Hematopoietic multipotent progenitor cell treated with erythropoietin and hydrocortisone succinate and interleukin-3 and kit ligand, for 6 days (in vitro differentiated cells): ENCODE measurements at places on chromosomes 5 and 9.

GRCh38 chr5:146667633-146668272, 151.8 kb upstream of the GPR151 start:
- no peak for DNase-seq

DNA sequence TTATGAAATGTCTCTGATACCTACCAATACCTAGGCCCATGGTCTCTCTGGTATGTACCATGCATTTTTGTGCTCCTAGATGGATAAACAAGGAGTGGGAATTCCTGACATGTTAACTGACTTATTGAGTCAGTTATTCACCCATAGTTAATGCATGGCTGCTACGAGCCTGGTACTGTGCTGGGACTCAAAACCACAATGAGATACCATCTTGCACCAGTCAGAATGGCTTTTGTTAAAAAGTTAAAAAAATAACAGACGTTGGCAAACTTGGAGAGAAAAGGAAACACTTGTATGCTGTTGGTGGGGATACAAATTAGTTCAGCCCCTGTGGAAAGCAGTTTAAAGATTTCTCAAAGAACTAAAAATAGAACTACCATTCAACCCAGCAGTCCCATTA, 293.8 kb downstream of the OSTF1 start:
- no peak for DNase-seq

DNA sequence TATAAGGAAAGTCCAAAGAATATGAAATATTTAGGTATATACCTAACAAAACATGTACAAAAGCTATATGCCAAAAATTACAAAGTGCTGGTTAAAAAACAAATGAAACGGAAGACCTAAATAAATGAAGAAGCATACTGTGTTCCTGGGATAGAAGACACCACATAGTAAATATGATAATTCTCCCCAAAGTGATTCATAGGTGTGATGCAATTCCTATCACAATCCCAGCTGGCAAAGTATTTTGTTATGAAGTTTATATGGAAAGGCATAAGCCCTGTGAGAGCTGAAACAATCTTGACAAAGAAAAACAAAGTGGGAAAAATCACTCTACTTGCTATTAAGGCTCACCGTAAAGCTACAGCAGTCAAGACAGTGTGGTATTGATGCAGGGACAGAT, 2.6 kb upstream of the SMIM23 start:
- no peak for DNase-seq

DNA sequence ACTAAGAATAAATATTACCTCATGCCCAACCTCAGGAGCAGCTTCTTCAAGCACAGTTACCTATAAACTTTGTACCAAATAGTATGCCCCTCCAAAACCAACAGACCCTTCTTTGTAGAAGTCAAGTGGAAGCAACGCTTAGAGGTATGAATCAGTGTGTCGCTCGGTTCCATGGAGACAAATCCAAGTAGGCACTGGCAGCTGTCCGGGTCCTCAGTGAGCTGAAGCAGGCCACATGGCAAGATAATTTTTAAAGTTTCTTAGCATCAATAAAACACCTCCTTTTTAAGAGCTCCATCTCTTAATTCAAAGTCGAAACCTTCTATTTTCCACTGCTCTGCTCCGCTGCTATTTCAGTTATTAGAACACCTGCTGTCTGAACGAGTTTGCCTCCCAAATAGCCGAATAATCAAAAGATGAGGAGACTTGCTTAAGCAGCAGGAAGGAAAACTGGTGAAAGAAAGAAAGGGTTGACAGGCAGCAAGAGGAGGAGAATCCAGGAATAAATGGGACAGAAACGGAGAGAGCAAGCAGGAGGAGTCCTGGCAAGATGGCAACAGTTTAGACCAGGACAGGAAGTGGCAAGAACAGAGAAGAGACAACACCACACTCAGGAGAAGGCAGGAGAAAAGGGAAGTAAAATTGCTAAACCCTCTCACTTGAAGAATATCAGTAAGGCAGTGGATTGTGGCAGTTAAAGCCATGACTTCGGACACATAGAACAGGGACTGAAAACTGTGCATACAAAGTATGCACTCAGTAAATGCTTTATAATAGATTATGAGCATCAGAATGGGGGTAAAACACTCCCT, 65.0 kb downstream of the PPP2R2B start:
- peak; percentile 53 for DNase-seq

DNA sequence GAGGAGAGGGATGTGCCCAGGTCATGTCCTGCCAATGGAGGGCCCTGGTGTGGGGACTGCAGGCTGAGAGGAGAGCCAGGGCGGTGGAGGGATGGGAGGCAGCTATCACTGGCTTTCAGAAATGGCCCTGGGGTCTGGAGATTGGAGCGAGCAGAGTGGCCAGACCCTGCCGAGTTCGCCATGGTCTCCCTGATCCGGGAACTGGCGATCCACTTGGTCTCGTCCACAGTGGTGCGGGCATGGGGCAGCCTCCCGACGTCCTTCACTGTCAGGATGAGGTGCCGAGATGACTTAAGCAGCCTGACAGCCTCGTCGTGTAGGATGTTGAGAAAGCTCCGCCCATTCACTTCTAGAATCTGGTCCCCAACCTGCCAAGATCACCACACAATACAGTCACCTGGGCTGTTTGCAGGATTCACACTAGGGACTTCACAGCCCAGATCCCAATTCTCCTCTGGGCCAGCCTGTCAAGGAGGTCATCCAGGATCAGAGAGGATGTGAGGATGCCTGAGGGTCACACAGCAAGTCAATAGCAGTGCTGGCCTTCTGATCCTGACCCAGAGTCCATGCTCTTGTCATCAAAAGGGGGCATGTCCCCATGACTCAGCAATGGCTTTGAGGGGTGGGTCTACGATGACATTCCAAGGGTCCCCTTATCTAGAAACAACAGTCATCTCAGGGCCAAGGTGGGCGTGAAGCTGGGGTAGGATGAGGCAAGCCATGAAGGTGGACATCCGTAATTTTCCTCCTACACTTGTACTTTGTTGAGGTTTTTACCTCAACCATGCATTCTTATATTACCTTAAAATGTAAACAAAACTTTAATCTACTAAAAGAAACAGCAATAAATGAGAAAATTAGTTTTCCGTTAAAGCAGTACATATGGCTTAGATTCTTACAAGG, 38.5 kb upstream of the AKNA start:
- no peak for DNase-seq

- no peak for DNase-seq
Observed at GRCh38 chr5:134247428-134248224, 21.8 kb upstream of the PPP2CA start.

DNA sequence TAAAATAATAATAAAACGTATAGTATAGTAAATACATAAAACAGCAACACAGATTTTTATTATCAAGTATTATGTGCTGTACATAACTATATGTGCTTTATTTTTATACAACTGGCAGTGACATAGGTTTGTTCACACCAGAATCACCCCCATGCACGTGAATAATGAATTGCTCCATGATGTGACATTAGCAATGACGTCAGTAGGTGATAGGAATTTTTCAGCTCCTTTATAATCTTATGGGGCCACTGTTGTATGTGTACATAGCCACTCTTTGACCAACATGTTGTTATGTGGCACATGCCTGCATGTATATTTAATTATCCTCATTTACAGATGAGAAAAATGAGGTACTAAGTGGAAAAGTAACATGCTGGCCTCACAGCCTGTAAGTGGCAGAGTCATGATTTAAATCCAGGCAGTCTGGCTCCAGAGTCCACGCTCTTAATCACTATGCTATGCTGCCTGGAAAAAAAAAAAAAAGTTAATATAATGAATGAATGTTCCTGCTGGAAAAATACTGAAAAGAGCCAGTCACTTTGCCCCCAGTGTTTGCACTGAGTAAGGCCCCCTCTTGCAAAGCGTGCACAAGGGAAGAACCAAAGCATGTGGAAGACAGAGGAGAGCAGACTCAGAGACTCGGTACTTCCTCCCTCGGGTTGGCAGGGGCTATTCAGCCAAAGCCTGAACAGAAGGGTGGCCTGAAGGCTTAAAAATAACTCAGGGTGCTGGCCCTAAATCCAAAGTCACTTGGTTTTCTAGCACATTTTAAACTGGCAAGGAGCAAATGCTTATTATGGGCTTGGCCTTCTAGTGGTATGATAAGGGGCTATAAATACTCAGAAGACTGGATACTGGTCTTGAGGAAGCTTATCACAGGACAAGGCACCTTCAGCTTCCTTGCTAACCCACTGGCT, 206.8 kb downstream of the GLIS3 start:
- no peak for DNase-seq

DNA sequence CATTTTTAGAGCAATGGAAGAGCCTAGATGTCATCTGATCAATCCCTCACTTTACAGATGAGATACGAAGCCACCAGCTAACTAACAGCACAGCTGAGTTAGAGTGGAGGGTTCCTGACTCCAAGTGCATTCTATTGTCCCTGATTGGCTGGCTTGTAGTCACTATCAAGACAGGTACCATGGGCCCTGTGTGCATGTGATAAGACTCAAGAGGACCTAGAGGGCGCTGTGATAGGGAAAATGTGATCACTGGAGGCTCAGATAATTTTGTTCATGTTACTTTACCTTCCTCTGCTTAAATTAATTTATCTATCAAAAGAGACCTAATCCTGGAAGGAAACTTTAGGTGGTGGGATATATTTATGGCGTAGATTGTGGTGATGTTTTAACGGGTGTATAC, 19.5 kb upstream of the SNAPC3 start:
- DNase-seq = peak; percentile 81

DNA sequence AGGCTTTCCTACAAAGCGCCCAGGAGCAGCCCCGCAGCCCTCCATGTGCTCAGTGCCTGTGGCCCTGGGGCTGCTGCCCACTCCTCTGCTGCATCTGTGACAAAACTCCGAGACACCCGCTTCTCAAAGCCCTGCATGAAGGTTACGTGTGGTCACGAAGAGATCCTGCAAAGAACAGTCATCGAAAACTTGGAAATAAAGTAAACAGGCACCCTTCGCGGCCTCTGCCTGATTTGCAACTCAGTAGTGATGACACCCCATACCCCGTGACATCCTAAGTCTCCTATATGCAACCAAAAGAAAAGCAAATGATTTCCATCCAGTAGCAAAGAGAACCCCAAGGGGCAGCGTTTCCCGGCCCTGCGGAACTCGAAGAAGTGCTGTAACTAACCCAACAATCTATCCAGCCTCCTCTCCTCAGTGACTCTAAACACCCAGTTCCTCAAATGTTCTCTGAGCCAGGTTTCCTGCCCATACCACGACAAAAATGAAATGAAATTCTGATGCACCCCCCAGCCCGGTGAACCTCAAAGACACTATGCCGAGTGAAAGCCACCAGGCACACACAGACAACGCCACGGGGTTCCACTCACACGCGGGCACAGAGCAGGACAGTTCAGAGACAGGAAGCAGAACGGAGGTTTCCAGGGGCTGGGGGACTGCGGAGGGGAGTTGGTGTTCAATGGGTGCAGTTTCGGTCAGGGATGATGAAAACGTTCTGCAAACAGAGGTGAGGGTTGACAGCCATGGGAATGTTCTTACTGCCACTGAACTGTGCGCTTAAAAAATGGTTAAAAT, 19.0 kb downstream of the NACC2 start:
- DNase-seq = peak; percentile 62

DNA sequence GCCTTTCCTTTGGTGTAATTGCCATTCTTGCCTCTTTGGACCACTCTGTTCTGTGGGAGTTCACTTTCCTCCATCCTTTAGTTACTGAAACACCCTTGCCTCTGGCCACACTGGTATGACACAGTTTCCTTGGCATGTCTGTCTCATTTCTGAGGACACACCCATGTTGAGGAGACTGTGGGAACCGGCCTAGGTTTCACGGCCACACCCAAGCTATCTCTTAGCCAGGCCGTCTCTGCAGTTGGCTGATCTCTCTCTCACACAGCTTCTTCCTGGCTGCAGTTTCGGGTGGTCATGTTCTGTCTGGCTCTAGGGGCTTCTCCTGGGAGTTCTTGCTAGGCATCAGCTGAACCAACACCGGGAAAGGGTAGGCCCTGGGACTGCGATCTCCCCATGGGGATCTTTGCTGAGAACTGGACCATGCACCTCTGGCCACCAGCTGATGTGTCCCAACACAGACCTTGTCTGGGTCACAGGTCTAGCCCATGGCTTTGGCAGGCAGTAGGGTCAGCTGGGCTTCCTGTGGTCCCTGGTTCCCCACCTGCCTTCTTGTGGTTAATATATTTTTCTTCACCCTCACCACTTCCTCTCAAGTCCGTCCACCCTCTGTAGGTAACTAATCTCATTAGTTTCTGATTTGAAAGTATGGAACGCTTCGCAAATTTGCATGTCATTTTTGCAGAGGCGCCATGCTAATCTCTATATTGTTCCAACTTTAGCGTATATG, 24.9 kb downstream of the ARHGEF37 start:
- DNase-seq = peak; percentile 98

GRCh38 chr9:134174073-134174449, 9.7 kb upstream of the RNU6ATAC start:
- peak; percentile 59 for DNase-seq

DNA sequence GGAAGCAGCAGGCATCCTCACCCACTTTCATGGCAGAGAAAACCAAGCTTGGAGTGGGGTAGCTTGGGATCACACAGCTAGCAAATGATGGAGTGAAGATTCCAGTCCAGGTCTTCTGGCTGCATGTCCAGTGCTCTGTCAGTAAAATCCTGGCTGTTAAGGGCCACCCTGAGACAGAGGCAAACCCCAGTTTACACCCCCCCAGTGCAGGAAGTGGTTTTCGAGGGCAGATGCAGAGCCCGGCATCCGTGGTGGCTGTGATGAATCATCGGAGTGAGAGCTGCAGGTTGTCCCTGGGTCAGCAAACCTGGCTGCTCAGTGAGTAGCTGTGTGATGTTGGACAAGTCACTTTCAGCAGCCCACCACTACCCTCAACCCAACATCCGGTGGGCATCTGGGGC, 115.4 kb downstream of the RGS3 start:
- DNase-seq = peak; percentile 85

GRCh38 chr9:122333169-122333808, 37.5 kb upstream of the PTGS1 start:
- no peak for DNase-seq

- peak; percentile 9 for DNase-seq
Observed at GRCh38 chr5:147520450-147520849, 10.6 kb upstream of the DPYSL3 start.
